ENCODE measurements at places on chromosomes 7 and 10.

DNA sequence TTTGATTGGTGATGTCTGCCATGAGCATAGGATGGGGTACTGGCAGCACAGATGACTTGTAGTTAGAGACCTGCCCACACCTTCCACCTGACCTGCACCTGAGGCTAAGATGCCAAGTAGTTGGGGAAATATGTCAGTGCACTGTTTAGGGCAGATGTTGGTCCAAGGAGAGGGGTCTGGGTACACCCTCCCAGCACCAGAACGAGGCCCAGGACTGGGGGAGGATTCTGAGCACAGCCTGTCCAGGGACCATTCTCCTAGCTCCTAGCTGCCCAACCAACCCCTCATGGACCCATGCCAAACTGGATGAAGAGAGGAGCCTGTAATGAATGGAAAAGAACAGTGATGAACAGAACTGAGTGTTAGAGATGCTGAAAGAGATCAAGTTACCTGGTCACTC, 28.0 kb downstream of the FRMPD2 start:
- DNase-seq = no peak

- no peak for DNase-seq
These were observed 35.8 kb upstream of the TRIM8 start for GRCh38 chr10:102608487-102608886.

DNA sequence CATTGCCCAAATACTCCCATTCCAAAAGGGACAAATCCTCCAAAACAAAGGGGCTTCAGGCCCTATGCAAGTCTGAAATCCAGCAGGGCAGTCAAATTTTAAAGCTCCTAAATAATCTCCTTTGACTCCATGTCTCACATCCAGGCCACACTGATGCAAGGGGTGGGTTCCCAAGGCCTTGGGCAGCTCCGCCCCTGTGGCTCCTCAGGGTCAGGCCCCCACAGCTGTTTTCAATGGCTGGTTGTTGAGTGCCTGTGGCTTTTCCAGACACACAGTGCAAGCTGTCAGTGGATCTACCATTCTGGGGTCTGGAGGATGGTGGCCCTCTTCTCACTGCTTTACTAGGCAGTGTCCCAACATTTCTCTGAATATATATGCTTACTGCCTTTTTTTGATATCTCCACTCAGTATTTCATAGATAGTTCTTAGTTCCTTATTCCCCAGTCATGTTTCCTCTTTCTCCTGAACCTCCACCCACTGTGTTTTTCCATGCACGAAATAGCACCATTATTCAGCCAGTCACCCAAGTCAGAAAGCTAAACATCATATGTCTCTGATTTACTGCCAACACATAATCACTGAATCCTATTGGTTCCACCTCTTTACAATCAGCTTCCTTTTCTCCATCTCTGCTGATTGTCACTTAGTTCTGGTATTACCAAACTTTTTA, 172.6 kb upstream of the CACNA2D1 start:
- no peak for DNase-seq

GRCh38 chr7:55134786-55135185, 116.0 kb downstream of the EGFR start:
- no peak for DNase-seq

DNA sequence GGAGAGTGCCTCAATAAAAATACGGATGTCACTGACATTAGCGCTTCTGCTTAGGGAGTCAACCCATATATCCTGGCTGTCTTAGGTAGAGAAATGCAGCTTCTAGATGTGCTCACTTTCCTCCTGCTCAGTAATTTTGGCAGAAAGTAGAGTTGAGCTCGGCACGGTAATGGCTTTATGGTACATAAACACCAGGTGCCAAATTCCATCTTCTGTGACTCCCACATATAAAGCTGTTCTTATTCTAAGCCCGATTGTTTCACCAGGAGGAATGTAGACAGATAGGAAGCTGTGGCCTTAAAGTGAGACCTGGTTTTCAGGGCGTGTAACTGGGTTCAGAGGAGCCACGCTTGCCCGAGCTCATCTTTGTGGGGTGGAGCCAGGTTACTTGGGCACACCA, 143.7 kb downstream of the CREB5 start:
- no peak for DNase-seq

- DNase-seq = no peak
These were observed 13.1 kb downstream of the UMAD1 start for GRCh38 chr7:7653593-7654187.

DNA sequence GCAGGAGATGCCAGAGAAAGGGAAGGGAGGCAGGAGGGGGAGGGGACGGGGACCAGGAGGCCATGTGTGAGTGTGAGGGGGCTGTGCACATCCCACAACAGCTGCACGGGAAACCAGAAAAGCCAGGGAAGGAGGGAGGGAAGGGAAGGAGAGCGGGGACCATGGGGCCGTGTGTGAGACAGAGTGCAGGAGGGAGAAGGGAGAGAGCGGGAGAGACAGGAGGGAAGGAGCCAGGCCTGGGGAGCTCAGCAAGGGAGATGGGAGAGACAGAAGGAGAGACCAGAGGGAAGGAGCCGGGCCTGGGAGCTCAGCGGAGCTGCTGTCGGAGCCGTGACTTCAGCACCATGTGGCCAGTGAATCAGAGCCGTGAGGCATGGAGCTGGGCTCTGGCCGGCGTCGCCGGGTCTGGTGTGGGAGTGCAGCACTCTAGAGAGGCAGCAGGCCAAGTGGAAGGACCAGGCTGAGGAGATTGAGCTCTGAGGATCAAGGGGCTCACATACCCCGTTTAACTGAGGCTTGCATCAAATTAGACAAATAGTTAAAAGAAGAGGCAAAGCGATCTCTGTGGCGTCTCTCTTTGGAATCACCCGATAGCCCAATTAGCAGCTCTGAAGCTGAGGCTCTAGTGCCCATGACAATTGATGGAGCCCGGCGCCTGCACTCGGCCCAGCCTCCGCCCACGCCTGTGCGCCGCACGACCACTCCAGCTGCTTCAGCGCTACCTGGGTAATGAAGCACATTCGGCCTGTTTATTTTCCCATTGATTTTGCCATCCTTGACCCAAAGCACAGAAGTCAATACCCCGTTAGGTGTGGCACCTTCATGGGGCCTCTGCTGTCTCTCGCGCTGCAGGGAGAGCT, 150.4 kb downstream of the MAD1L1 start:
- DNase-seq = no peak

DNA sequence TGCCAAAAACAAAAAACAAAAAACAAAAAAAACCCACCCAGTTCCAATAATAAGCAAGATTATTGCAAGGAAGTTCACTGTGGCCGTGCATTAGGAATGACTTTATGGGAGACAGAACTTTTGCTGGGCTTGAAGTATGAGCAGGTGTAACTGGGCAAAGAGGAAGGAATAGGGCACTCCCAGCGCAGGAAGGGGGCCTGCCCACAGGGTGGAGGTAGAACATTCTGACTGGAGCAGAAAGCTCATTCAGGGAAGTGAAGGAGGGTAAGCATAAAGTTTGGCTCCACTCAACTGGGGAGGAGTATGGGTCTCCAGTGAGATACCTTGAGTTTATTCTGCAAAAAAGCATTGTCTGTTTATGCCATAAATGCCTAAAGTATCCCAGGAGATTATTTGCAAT, 42.1 kb upstream of the WIPF3 start:
- no peak for DNase-seq

DNA sequence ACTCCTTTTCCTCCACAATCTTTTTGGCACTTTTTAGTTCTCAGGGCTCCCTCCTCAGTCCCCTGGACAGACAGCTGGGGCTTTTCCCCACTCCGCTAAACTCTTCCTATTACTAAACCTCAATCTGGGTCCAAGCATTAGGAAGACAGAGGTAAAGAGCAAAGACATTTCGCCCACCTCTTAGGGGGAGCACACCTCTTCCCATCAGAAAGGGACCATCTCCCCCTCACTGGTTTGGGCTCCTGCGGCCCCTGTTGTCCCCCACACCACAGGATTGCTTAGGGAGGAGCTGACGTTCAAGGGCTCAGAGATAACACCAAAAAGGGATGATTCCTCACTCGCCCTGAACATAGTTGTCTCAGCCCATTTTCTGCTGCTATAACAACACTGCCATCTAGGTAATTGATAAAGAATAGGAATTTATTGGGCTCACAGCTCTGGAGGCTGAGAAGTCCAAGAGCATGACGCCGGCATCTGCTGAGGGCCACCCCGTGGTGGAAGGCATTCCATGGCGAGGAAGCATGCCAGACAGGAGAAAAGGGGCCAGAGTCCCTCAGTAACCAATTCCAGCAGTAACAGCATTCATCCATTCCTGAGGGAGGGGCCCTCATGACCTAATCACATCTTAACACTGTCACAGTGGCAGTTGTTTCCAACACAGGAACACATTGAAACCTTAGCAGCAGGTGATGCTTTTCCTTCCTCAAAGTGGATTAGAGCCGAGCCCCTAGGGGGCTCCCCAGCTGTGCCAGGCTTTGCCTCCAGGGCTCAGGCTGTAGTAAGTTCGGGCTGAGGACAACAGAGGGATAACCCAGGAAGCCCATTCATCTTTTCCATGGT, 209.6 kb downstream of the EBF3 start:
- DNase-seq = no peak

DNA sequence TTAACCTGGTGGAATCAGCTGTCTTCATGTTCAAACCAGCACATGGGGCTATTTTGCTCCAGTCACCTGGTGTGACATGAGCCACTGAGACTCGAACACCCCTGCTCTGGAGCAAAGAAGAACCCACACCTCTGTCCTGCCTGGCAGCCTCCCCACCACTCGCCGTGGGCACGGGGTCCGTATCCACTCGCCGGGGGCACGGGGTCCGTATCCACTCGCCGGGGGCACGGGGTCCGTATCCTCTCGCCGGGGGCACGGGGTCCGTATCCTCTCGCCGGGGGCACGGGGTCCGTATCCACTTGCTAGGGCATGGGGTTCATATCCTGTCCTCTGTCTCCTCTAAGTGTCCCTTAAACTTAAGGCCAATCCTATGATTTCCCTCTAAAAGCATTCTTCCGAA, 558.7 kb downstream of the PTPRN2 start:
- DNase-seq = no peak

DNA sequence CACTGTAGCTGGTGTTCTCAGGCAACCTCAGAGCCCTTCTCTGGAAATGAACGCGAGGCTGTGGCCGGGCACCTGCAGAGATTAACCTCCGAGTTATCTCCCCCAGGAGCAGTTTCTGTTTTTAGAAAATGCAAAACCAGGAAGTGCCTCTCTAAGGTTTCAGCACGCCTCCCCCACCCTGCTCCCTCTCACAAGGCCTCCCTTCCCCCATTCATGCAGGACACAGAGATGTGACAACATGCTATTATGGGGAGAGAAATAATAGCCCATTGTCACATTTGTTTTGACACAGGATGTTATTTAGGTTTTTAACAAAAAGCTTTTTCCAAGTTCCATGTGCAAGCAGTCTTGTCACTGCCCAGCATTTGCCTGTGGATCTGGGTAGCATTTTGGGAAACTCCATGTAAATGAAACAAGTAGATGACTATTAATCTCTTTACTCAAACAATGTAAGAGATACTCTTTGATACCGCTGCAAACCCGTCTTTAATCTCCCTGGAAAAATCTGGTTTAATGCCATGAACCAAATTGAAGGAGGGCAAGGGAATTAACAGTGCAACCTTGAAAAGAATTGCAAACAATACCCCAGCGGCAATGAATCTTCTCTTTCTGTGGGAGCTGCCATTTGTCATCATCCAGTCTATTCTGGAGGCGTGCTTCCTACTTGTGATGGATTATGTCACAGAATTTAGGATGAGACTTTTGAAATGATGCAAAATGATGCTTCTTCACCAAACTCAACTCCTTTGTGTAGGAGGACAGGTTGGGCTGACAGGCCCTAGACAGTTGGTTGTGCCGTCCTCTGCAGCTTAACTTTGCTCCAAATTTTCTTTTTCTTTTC, 86.5 kb upstream of the NMT2 start:
- no peak for DNase-seq

- DNase-seq = no peak
These were observed 2.4 kb downstream of the MKX start for GRCh38 chr10:27743012-27743876.

- DNase-seq = no peak
These were observed 62.7 kb downstream of the USP6NL start for GRCh38 chr10:11548768-11549099.

DNA sequence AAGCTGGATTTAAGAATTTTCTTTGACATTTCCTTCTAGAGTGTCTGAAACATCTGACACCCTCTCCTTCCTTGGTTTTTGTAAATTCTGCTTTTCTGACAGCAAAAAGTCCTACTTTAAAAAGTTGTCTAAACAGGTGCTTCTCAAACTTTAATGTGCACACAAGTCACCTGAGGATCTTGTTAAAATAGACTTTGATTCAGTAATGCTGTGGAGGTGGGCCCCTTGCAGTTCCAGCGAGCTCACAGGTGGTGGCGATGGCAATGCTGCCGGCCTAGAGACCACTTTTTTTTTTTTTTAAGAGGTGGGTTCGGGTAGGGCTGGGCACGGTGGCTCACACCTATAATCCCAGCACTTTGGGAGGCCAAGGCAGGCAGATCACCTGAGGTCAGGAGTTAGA, 77.1 kb downstream of the ABCC2 start:
- DNase-seq = no peak

GRCh38 chr10:25912866-25913265, 21.2 kb upstream of the MYO3A start:
- DNase-seq = no peak

DNA sequence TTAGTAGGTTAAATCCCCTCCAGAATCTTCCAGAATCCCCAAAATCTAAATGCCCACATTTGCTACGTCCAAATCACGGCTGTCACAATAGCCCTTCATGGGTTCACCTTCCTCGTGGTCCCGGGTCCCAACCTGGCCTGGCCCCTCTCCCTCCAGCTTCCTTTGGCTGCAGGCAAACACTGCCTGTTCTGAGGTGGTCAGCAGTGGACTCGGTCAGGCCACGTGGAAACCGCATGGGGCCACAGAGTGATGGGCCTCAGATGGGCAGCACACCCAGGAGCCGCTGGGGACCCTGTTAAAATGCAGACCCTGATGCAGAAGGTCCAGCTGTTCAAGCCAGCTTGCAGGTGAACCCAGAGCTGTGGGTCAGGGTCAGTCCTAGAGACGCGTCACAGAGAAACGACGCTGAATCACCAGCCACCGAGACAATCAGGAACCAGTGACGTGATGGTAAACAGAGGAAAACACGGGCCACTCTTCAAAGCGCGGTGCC, 588.6 kb downstream of the DNAJB6 start:
- no peak for DNase-seq

- peak; percentile 22 for DNase-seq
These were observed 96.1 kb upstream of the MKLN1 start for GRCh38 chr7:131231381-131232220.

- no peak for DNase-seq
These were observed 263.6 kb downstream of the ACTR3B start for GRCh38 chr7:153023194-153023592.

DNA sequence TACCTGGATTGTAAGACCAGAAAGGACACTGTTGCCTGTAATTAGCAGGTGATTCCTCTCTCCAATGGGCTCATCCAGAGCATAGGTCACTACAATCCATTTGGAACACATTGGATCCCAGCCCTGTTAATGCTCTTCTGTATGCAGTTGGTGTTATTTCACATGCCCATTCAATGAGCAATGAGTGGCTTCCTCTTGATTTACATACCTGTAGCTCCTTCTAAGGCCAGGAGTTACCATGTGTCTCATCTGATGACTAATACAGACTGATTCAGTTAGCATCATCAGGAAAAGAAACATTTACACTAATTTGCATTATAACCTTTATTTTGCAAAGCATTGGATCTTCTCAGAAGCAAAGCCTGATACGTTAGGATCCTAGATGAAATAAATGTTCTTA, 83.1 kb upstream of the NPVF start:
- DNase-seq = no peak

- no peak for DNase-seq
These were observed 517 bp downstream of the ITGB1 start for GRCh38 chr10:32957341-32958084.
